T-helper 22 cell (primary cell): ENCODE measurements at places on chromosomes 13 and 19.
A peak's percentile ranks its signal among the peaks of the same experiment; 100 is the strongest.

GRCh38 chr19:37778613-37779126 lies 716 bp downstream of the ZNF573 start:
- no peak for DNase-seq

DNA sequence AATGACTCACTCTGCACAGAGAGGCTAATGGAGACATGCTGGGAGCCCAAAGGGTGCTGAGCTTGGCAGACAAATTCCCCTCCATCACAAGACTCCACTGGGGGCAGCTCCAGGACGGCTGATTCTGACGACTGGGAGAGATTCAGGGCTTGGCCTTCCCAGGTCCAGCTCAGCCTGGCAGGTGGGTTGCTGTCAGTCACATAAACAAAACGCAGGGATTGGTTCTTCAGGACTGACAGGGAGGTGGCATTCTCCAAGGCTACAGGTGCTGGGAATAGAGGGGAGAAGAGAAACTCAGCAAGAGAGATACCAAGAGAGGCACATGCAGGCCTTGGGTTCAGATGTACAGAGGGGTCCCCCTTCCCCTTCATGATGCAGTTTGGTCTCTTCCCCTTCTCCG lies 10.7 kb upstream of the ZNF175 start:
- no peak for DNase-seq

GRCh38 chr13:87536899-87537298 lies 134.3 kb upstream of the SLITRK5 start:
- DNase-seq = no peak

- DNase-seq = no peak
Observed at GRCh38 chr13:102212729-102213128, 189.1 kb downstream of the FGF14 start.

DNA sequence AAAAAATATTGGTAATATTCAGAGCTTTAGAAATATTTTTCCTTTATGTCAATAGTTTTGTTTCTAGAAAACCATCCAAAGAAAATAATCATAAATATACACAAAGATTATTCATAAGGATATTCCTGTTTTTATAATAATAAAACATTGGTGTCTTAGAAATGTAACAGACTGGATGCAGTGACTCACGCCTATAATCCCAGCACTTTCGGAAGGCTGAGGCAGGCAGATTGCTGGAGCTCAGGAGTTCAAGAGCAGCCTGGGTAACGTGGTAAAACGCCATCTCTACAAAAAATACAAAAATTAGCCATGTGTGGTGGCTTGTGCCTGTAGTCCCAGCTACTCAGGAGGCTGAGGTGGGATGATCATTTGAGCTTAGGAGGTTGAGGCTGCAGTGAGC lies 106.8 kb downstream of the DHRS12 start:
- no peak for DNase-seq

GRCh38 chr19:7624810-7625209 lies 4.5 kb downstream of the XAB2 start:
- DNase-seq = no peak

DNA sequence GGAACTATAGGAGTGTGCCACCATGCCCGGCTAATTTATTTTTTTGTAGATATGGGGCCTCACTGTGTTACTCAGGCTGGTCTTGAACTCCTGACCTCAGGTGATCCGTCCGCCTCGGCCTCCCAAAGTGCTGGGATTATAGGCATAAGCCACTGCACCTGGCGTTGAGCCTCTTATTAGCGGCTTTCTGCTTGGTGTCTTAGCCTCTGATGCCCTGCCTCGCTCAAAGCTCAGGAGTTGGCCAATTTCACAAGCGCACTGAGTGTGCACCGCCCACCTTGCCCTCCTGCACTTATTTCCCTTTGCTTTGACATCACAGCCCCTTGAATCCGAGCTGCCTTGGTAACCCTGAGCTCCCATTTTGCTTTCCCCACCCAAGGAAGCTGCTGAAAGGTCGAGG lies 10.1 kb downstream of the YIPF2 start:
- no peak for DNase-seq

- DNase-seq = no peak
Observed at GRCh38 chr19:55111238-55111831, 6.1 kb downstream of the PPP1R12C start.

DNA sequence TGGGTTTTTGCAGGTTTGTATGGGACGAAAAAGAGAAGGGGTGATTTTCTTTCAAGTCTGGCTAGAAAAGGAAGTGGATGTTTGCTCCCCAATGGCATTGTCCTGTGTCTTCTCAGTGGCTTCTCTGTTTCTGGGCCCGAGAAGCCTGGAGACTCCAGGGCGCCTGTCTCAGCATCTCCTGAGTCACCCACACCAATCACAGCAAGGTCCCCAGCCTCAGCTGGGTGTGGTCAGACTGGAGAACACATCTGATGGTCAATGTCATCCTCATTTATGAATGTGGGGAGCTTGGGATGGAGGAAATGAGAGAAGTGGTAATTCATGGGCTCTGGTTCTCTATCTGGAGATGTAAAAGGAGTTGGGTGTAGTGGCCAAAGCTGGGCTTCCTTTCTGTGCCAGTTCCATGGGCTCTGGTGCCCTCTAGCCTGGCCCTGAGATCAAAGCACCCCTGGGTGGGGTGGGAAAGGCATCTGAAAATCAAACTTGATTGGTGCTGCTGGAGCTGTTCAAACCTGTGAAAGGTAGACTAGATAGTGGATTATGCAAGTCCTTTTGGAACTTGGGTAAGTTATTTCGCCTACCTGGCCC lies 13.4 kb downstream of the RASL11A start:
- no peak for DNase-seq

DNA sequence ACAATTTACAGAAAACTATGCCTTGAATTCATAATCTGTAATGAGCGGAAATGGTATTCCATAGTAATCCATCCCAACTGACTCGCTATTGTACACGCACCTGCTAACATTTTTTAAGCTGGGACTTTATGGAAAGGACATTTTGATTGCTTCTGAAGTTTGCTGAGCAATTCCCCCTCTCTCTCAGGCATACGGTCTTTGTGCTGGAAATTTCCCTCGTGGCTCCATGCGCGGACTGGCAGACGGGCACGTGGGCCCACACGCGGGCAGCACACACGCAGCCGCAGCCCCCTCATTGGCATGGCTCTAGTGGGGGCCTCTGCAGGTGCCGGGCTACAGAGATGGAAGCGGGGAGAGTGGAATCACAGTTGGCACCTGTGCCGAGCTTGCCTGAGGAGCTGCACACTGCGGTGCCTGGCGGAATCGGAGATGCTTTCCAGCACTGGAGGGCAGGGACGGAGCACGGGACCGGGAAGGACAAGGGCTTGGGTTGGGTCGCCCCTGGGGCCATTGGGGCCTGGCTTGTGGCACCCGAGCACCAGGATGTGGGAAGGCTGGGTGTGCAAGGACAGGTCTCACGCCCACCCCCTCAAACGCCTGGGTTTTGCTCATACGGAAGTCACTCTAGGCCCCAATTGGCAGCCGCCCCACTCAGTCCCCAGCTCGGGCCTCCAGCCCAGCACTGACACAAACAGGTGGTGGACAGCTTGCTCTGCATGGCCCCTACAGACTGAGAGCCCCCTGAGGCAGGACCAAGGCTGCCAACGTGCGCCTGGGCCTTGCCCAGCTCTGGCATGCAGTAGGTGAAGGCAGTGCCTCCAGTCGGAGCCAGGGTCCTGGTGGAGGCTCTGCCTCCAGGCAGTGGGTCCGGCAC lies 30.2 kb upstream of the CCNE1 start:
- no peak for DNase-seq

GRCh38 chr13:25971459-25972145 lies 80.2 kb downstream of the SHISA2 start:
- DNase-seq = peak; percentile 16

- no peak for DNase-seq
Observed at GRCh38 chr13:33676045-33676989, 141.6 kb upstream of the RFC3 start.

GRCh38 chr19:50534478-50534877 lies 20.8 kb upstream of the ASPDH start:
- DNase-seq = no peak

- no peak for DNase-seq
Observed at GRCh38 chr13:61768175-61768574, 352.5 kb upstream of the PCDH20 start.

- DNase-seq = no peak
Observed at GRCh38 chr13:109007946-109008345, 378.5 kb downstream of the MYO16 start.

DNA sequence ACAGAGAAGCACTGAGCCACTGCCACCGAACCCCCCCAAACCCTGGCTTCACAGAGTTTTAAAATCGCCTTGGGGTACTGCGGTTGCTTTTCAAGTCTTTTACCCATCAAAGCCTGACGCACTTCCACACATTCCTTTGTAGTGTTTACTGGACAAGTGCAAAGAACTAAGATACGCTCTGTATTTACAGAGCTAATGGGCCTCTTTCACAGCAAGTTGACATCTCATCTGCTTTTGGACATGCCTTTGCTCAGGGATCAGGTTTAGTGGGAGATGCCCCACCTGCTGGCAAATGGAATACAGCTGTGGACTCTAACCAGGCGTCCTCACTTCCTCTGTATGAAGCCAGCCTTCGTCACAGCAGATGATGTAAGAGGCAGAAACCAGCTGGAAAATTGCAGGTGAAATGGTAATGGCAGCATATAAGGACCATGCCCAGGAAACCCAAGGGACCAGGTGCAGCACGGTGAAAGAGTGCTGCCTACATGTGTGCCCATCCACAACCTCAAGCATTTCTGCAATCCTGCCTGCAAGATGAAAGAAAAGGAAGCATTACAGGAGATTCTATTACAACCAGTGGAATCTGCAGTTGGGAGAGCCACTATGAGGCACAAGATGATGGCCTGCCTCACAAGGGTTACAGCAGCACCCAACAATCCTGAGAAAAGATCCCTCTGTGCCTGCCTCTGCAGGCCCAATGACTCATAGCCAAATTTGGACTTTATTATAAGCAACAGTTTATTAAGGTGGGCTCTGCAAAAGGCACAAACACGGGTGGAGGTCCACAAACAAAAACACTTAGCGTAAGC lies 34.7 kb downstream of the BRD4 start:
- no peak for DNase-seq

DNA sequence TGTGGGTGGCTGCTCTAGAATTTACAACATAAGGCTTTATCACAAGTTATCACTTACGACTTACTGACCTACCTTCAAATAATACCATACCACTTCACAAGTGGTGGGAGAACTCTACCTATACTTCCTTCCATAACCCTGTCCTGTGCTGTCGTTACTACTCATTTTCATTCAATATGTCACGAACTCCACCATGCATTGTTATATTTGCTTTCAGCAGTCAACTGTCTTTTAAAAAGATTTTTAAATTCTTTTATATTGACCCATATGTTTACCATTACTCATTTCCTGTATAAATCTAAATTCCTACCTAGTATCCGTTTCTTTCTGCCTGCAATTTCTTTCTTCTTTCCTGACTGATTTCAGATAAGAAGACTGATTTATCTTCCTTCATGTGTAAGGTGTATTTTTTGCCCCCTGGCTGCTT lies 200.0 kb downstream of the KLF12 start:
- no peak for DNase-seq

GRCh38 chr19:510606-511100 lies 3.4 kb downstream of the TPGS1 start:
- peak; percentile 76 for DNase-seq

DNA sequence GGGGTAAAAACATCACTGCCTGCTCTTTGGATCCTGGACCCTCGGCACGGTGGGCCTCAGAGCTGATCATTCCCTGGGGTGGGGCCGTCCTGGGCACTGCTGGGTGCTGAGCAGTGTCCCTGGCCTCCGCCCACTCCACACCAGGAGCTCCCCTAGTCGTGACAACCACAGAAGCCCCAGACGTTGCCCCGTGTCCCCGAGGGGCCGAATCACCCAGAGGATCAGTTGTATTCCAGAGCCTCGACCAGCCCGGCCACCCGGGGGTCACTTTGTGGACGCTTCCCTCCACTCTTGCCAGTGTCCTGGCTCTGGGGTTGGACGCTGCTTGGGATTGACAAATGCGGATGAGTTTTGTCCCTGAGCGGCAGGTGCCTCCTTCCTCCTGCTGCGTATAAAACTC lies 10.2 kb downstream of the C2CD4C start:
- no peak for DNase-seq

DNA sequence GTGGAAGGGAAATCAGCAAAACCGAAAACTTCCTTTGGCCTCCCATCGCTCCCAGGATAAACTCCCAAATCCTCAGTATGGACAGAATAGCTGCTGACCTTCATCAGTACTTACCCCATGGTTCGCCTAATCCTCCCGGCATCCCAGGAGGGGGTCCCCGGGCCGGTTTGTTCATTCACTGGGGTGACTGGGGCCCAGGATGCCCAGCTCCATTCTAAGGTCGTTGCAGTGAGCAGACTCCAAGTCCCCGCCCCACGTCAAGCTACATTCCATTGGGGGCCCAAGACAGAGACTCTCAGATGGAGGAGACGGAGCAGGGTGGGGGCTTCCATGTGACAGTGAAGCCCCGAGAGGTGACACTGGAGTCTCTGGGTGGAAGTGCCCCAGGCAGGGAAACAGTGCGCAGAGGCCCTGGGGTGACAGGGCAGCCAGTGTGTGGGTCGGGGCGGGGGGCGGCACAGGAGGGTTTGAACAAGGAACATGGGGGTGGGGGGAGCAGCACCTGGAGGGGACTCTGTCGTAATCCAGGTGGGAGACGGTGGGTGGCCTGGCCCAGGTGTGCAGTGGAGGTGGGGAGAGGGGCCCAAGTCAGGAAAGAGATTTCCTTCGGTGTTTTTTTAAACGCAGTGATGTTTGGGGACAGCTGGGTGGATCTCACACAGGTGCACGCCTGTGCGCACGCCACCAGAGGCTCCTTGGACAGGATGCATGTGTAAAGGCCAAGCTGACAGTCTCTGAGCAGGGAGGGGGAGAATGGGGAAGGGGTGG lies 5.1 kb downstream of the SSBP4 start:
- DNase-seq = no peak

DNA sequence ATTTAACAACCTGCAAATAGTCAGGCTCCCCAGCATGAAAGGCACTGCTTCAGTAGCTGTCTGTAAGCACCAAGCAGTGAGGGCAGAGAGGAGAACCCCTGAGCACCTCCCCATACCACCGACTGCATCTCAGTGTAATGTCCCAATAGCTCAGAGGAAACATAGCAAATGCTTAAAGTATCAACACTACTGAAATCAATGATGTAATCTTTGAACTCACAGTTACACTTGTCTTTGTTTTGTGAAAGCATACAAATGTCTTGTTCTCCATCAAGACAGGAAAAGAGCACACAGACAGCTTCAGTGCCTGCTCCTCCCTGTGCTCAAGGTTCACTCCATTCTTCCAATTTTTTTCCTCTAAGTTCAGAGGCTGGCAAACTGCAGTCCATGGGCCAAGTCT lies 94.7 kb downstream of the IRS2 start:
- DNase-seq = no peak

DNA sequence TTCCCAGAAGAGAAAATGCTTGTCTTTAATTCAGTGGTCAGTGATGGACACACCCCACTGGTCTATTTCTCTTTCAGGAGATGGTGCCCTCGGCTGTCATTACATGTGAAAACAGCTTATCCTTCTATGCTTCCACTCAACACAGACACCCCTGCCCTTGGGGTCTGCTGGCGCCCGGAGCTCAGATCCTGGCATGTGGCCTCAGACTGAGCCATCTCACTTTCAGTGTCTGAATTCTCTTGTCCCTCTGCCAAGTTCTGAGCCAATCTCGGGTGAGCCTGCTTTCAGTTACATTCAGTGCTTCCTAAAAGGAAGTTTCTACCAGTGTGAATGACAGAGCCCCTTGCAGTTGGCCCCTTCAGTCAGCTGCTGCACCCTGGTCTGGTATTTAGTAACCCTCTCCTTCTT lies 293.6 kb downstream of the DNAJC15 start:
- DNase-seq = no peak
